ENCODE measurements at places on chromosomes 5 and 9.

GRCh38 chr9:126673689-126674364 lies 60.1 kb downstream of the LMX1B start:
- peak; percentile 42 for DNase-seq

DNA sequence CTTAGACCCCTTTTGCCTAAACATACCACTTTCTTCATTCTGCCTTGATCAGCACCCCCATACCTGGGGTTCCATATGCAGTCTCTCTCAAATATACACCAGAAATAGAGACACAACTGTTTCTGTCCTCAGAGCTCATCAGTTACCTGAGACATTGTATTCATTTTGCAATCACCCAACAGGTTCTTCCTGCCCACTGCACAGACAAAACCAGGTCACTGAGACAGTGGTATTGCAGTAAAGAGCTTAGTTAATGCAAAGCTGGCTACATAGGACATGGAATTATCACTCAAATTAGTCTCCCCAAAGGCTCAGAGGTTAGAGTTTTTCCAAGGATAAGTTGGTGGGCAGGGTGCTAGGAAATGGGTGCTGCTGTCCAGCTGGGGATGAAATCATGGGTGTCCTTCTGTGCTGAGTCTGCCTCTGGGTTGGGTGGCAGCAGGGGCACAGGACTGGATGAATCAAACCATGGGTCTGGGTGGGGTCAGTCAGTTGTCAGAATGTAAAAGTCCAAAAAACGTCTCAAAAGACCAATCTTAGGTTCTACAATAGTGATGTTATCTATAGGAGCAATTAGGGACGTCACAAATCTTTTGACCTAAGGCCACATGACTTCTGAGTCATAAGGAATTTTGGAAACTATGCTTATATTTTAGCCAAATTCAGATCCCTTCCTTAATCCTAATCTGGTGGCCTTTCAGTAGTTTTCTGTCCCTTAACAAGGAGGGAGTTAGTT lies 41.0 kb downstream of the KCNV2 start:
- DNase-seq: no peak

DNA sequence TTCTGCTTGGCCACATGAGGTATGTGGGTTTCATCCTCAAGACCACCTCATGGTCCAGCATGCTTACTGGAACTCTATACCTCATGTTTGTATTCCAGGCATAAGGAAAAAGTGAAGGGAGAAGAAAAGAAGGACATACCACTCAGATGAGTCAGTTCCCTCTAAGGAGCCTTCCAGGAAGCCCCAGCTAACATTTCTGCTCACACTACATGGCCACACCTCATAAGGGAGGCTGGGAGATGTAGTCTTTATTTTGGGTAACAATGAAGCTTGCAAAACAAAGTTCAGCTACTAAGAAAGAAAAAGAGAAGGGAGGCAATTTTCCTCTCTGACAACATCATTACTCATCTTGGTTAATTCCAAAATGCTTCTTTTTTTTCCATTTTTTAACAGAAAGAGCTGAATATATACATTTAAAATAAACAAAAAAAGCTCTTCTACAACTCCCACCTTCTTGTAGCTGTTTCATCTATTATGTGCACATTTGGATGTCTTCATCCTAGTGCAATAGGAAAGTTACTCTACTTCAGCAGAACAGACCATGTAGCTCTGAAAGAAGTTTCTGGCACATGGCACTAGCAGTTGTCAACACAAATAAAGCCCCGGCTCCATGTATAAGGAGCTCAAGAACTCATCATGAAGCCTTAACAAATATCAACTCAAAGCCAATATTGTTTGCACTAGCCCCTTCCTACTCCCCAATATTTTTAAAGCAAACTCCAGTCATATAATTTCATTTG lies 123.6 kb upstream of the CCDC112 start:
- DNase-seq: peak; percentile 60

- no peak for DNase-seq
These were observed 11.9 kb downstream of the AGTPBP1 start for GRCh38 chr9:85729882-85730281.

DNA sequence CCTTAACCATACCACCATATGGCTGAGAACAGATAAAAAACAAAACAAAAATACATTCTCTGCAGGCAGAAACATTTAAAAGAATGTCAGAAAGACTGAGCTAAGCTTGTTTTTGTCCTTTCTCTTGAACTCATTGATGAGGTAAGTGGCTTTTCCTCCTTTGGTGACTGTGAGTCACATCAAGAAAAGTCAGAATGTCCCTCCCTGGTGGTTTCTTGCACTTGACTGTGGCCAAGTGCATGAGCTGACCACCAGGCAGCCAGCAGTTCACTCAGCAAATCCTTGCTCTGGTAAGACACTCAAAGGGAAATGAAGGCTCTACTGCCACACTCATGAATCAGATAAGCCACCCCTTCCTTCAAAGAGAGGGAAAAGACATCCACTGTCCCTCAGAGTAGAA lies 970.9 kb downstream of the TAF11L14 start:
- DNase-seq: no peak

GRCh38 chr9:36150574-36151315 lies 14.2 kb downstream of the GLIPR2 start:
- DNase-seq: no peak

DNA sequence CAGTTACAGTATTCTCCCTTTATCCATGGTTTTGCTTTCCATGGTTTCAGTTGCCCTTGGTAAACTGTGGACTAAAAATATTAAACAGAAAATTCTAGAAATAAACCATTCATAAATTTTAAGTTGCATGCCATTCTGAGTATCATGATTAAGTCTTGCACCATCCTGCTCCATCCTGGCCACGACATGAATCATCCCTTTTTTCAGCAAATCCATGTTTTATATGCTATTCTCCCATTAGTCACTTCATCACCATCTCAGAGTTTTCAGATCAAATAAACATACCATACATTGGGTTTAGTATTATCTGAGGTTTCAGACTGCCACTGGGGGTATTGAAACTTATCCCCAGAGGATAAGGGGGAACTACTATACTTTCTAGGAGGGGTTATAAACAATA lies 234.4 kb upstream of the ATP10B start:
- no peak for DNase-seq
